Stimulated activated CD4-positive, alpha-beta T cell treated with anti-CD3 and anti-CD28 coated beads, Interleukin-2, amount 100 ng/mL, for 48 hours (primary cell): ENCODE measurements at places on chromosomes 11 and 22.

DNA sequence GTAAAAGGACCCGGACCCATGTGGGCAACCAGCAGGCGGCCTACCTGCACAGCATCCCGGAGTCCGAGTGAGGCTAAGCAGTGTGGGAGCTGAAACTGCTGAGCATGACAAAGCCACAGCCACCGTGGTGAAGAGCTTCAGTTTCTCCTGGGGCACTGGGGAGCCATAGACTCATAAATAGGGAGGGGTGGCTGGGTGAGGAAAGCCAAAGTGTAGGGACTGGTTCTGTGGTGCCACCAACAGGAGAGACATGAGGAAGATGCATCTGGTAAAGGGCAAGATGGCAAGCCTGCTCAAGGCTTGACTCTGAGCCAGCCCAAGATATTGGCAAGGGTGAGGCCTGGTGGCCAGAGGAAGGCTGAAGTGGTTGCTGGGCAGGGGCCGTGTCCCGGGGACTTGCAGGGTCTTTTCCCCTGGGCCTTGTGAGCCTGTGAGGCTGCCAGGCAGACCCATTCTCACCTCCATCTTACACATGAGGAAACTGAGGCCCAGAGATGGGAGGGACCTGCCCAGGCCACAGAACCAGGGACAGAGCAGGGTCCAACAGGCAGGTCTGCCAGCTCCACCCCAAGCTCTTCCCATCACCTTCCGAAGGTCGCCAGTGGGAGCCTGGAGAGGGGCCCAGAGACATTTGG is 30.4 kb downstream of the CYTH4 start:
- DNase-seq: no peak

GRCh38 chr11:117419482-117420142 is 92.0 kb downstream of the CEP164 start:
- no peak for DNase-seq

- no peak for DNase-seq
These were observed 32.0 kb downstream of the TRIM66 start for GRCh38 chr11:8650401-8650990.

DNA sequence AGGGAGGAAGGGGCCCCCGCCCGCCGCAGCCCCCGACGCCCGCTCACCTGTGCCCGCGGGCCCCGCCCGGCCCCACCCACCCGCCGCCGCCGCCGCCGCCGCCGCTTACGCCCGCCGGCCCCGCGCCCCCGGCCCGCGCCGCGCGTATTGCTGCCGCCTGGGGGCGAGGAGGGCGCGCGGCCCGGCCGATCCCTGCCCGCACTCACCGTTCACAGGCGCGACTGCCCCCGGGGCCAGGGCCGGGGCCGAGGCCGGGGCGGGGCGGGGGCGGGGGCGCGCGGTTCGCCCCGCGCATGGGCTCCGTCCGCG is 212 bp downstream of the HRAS start:
- no peak for DNase-seq

GRCh38 chr11:65150509-65151299 is 16.4 kb upstream of the SYVN1 start:
- DNase-seq: peak; percentile 21

- no peak for DNase-seq
These were observed 260.4 kb upstream of the ARHGAP20 start for GRCh38 chr11:110972640-110973039.
